Stimulated activated CD4-positive, alpha-beta T cell treated with anti-CD3 and anti-CD28 coated beads, Interleukin-1b, Interleukin-23, amount 100 ng/mL, for 24 hours (primary cell): ENCODE measurements at places on chromosomes 1 and 21.

DNA sequence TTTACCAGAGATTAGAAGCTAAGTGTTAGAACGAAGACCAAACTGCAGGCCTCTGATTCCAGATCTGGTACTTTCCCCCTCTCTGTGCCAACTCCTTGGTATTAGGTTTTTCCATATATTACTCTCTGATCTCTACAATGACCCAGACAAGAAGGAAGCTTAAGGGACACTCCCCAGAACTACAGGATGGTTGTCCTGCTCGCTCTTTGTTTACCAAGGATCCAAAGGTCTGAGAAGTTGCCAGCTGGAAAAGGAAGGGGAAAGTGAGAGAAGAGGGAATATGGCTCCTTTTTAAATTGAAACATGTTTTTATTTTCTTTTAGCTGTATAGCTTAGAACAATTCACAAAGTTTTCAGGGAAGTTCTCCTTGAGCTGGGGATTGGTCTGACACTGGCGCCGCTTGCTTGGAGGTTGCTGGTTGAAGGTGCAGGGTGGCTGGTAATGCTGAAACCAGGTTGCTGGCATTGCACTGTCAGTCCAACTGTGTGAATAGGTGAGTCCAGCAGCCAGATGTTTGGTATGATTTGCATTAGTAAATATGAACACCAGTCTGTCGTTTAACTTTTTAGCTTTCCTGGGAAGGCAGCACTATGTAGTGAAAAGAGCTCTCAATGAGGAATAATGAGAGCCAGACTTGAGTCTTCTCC lies 89.3 kb downstream of the NOS1AP start:
- DNase-seq, result no peak

DNA sequence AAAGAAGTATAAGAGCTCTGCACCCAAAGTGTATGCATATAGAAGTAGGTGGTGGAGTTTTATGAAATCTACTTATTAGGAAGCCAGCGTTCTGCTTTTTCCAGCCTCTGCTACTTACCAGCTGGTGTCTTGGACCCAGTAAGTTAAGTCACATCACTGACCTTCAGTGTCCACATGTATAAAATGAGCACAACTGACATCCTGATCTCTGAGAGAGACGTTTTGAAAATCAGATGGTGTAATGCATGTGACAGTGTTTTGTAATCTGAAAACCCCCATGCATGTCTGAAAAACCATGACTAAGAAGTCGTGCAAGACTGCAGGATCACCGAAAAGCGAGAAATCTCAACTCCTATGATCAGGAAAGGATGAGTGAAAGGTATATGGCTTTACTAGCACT lies 2.0 kb downstream of the CR1 start:
- DNase-seq, result no peak

GRCh38 chr1:66563941-66564630 lies 30.1 kb downstream of the SGIP1 start:
- no peak for DNase-seq

DNA sequence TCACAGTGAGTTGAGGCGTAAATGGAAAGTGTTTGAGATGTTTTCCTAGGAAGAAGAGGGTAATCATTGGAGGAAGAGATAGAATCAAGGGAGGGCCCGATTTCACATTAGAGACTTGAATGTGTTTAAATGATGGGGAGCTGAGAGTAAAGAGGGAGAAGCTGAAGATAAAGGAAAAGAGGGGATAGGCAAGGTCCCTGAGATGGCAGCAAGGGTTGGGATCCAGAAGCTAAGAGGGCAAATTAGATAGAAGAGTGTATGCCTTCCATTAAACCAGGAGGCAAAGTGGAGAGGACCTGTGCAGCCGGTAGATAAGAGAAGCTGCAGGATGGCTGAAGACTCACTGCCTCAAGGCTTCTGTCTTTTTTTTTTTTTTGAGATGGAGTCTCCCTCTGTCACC lies 21.6 kb upstream of the CSF1 start:
- DNase-seq, result no peak

DNA sequence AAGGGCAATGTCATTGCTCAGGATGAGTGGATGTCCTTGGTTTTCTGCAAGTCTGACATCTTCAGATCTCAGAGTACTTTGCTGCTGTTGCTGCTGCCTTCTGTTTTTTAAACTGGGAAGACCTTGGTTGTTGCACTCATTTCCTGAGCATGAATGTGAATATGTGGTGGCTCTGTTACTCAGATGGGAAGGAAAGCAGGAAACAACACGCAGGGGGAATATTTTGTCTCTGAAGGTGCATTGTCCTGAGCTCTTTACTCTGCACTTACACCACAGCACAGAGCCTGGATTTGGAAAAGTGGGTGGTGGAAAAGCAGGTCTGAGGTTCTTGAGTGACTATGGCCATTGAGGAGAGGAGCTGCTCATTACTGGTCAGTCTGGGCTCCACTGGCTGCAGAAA lies 36.3 kb downstream of the PTGFRN start:
- no peak for DNase-seq

GRCh38 chr1:225440380-225441221 lies 12.8 kb upstream of the LBR start:
- DNase-seq, result no peak

DNA sequence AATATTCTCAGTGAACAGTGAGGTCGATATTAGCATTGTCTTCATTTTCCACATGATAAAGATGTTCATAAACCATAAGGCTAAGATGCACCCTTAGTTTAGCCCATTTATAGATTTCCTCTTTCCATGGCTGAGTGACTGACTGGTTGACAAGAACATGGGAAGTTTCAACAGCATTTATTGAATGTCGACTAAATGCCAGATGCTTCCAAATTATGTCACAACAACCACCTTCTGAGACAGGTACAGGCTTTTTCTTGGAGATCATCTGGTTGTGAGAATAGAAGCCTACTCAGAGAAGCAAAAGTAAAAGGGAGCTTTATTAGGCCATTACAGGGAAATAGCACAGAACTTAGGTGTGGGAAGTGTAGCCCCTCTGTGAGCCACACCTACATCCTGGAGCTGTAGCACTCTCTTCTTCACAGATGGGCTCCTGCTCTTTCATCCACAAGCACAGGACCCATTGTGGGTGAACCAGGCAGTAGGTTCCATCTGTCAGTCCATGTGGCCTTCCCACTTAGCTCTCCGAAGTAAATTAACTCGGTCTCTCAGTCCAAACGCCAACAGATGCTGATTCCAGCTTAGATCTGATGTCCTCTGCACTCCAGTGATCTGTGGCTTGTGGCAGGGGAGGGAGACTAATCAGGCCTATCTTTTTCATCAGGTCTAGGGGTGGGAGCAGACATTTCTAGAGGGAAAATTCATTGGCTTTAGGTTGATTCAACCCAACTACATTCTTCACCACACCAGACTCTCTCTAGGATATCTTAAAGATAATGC lies 14.3 kb downstream of the ATP2B4 start:
- no peak for DNase-seq
